Stimulated activated CD4-positive, alpha-beta T cell treated with anti-CD3 and anti-CD28 coated beads, Interleukin-1b, Interleukin-23, amount 100 ng/mL, for 24 hours (primary cell): ENCODE measurements at places on chromosomes 7 and 10.

DNA sequence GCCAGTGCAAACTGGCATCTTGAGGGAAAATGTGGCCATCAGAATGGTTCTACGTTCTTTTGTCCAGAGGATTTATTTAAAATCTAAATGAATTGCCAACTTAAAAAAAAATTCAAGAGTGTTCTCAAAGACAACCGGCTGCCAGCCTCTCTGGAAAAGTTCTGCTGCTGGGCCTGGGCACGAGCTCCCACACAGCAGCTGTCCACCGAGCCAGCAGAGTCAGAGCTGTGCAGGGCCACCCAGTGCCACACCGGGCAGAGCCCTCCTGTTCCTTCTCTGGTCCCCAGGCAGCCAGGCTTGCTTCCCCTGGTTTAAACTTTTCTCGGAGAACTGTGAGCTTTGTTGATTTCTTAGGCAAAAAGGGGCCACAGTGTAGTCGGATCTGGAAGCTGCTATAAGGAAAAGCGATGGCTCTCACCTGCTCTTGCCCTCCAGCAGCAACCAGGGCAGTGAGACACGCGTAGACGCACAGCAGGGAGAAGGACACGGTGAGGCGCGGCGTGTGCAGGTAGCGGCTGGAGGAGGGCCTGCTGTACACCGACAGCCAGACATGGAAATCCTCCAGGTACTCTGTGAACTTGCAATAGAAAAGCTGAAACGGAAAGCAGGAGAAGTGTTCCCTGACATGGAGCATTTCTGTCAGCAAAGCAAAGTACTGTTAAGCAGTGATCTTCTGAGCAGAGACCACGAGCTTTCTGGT, 111.6 kb downstream of the PKD1L1 start:
- DNase-seq = no peak

DNA sequence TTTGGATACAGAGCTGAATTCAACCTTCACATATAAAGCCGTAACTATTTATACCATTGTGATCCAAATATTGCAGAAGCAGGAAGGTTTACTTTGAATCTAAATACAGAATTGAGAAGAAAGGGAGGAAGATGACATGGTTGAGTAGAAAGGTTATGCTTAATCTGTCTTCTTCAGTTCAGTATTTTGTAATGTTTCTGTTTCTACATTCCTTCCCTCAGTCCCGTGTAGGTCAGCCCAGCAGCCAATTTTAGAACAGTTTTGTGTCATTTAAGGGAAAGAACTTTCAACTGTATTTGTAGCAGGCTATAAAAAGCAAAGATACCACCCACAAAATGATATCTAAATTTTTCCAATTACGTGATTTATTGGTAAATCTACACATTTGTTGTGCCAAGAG, 97.4 kb downstream of the CPED1 start:
- no peak for DNase-seq

DNA sequence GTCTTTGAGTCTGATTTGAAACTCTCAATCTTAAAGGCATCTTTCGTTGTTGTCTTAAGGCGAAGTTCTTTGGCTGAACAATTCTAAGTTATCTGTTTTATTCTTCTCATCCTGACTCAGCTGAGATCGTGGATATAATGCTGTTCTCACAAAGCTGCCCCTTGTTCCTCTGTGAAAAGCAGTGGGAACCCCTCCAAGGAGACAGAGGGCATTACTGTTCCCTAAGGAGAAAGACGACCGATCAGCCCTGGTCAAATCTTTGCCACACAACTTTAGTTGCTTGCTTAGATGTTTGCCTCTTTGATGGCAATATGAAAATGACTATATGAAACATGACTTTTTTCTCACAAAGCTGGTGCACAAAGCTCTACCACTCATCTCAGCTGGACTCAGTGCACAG, 1016.7 kb downstream of the REEP3 start:
- DNase-seq = no peak

DNA sequence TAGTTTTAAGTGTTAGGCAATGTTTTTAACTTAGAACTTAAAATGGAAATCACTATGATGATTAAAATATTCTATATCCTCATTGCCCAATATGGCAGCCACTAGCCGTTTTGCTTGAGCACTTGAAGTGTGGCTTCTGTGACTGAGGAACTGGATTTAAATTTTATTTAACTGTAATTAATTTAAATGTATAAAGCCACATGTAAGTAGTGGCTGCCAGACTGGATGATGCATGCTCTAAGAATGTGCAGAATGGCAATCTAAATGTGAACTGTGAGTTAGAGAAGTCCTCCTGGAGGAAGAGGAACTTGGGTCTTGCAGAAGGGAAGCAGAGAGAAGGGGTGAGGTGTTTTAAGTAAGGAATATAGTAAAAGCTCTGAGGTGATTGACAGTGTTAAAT, 451.4 kb downstream of the SUGCT start:
- DNase-seq = no peak

- no peak for DNase-seq
Measured at GRCh38 chr10:131683281-131683861, 217.4 kb upstream of the PPP2R2D start.

GRCh38 chr7:30285067-30285535, 704 bp downstream of the ZNRF2 start:
- DNase-seq = peak; percentile 25

GRCh38 chr10:75012471-75012870, 99.0 kb upstream of the SAMD8 start:
- no peak for DNase-seq

DNA sequence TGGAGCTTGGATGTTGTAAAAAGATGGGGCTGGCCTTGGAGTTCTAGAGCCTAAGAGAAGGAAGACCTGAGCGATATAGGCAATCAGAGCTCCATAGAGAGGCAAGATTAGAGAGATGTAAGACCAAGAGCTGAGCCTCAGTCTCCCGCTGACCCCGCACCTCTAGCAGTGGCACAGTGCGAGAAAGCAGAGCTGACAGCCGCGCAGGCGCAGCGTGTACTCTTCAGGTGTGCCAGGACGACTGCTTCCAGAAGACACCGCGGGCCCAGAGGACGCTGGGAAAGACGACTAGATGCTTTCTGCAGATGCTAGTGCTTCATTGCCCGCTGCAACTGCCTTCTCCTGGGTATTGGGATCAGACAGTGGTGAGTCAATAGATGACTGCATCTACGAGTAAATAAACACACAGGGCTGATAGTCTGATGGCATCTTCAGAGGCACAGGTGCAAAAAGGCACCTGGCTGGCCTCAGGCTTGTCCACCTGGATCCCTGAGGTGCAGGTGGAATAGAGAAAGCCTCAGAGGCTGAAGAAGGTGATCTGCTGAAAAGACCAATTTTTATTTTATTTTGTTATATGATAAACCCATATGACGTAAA, 38.1 kb upstream of the CCDC6 start:
- DNase-seq = no peak

DNA sequence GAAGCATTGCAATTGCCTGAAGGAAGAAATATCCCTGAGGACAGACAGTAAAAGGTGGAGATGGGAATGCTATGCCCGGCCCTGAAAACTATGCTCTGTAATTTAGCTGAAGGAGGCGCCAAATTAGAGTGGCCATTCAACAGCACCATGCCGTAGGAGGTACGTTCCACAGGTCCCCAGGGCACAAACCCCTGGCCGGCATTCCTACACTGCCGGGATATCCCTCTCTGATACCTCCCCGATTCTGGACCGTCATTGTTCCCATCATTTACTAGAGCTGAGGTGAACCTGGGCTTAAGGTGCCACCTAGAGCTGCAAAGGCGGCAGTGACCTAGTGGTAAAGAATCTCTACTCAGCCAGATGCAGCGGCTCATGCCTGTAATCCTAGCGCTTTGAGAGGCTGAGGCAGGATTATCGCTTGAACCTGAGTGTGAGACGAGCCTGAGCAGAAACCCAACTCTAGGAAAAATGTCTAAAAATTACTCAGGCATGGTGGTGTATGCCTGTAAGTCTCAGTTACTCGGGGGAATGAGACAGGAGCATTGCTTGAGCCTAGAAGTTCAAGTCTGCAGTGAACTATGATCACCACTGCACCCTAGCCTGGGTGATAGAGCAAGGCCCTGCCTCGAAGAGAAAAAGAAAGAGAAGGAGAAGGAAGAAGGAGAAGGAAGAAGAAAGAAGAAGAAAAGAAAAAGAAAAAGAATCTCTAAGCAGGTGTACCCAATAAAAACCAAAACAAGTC, 53.0 kb upstream of the TNKS2 start:
- DNase-seq = no peak

DNA sequence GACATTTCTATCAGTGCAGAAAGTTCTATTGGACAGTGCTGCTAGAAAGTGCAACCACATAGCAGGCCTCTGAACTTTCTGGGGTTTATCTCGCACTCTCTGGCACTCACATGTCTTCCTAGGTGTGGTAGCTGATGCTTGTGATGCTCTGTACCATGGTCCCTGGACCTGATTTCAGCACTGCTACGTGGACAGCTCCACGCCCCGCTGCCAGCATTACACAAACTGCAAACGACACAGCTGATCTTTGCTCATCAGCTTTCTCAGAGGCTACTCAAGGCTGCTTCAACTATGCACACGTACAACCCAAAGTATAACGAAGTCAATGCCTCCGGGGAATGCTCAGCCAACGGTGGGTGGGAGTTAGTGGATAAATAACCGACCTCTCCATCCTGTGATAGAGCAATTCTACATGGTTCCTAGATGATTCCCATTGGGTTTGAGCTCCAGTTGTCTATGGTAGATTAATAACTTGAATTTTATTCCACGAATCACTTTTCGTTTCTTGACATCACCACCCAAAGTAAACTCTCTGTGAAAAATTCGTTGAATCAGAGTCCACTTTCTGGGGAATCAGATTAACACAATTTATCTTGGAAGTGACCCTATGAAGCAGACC, 302.5 kb downstream of the ACTR3B start:
- no peak for DNase-seq

DNA sequence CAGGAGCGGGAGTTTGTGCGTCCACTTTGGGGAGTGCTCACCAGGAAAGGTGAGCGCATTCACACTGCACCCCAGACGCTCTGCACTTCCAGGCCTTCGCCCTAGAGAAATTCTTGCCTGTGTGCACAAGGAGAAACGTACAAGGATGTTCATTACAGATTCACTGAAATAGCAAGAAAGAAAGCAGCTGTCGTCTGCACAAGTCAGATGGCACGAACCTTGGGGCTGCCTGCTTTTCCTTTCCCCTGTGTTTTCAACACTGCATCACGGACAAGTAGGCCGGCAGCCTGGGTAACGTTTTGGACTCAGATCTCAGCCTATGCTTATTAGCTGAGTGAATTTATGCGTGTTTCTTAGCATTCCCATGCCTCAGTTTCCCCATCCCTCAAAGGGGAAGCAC, 546.8 kb upstream of the FOXK1 start:
- DNase-seq = no peak

GRCh38 chr7:113010377-113010776, 76.2 kb downstream of the GPR85 start:
- no peak for DNase-seq

GRCh38 chr7:41955893-41956675, 253.2 kb upstream of the INHBA start:
- DNase-seq = no peak

- no peak for DNase-seq
Measured at GRCh38 chr7:28410628-28411531, 1.4 kb upstream of the CREB5 start.

GRCh38 chr7:116433246-116433645, 66.3 kb upstream of the CAV2 start:
- DNase-seq = no peak

GRCh38 chr10:69073736-69074364, 14.1 kb upstream of the SRGN start:
- no peak for DNase-seq

DNA sequence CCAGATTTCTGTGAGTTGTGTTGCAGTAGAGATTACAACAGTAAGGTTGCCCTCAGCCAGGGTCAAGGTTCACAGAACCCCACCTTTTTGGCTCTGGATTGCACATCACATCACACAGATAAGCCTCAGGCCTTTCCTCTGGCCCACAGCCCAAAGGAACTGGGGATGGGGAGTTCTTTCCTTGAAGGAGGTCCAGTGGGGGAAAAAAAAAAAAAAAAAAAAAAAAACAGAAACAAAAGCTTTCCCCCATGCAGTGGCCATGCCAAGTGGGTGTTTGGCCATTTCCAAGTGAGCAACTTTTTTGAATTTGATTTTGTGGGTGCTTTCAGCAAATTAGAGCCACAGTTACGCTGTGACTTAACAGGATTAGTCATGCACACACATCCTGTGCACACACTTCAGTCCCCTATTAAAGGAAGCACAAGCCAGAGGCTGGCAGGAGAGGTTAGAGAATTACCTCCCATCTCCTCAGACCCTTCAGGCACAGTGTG, 79.3 kb upstream of the NANOS1 start:
- no peak for DNase-seq

- no peak for DNase-seq
Measured at GRCh38 chr10:86786368-86786767, 29.9 kb downstream of the BMPR1A start.

DNA sequence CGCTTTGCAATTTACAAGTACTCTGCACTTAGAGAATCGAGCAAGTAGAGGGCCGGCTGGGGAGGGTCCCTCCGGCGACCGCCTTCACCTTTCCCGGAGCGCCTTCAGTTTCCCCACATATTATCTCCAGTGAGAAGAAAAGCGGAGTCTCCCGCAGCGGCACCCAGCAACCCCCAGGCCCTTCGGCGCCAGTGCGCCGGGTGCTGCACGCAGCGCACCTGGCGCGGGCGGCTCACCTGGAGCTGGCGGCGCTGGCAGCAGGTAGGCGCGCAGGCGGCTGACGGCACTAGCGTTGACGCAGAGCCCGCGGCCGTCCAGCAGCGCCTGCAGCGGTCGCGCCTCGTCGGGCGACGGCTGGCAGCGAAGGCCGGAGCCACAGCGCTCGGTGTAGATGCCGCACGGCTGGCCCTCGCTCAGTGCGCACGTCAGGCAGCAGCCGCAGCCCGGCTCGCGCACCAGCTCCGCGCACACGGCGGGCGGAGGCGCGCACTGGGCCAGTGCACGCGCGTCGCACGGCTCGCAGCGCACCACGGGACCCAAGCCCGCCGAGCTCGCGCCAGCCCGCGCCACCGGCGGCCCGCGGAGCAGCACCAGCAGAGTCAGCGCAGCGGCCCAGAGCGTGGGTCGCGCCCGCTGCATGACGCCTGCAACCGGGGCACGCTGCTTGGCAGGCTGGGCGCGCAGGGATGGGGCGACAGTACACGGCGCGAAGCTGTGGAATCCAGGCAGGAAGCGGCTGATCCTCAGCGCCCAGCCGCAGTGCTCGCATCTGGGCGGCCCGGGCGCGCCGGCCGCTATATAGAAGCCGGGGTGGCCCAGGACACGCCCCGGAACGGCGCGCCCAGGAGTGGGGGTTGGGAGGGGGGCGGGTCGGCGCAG, at the start of gene IGFBP3:
IGFBP3 (minus strand) TSS at position 771 of the 879 bp plus-strand sequence; CDS start at position 639, 132 bp downstream.
- no peak for DNase-seq
